H1 (cell line): ENCODE measurements at places on chromosomes 11 and 22.

DNA sequence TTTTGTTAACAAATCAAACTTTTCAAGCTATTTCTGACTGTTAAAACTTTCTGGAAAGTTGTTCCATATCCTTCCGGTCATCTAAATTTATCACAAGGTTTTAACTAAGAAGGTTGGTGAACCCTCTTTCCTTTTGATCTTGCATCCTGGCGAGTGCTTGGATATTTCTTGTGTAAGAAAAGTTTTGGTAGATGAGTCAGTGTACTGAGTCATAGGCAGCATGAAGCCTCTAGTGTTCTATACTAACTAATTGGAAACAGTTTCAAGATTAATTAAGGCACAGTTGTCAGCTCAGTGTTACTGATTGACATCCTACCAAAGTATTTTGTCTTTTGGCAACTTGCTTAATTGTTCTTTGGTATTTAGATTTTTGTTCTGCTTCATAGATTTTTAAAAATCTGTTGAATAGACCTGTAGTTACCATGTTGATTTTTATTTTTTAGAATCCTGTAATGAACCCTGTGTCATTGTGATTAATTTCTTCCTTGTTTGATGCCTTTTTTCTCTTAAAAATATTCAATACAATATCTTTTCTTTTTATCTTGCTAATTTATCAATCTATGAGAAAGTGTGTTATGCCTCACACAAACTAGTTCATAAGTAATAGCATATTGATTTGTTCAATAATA, 38.0 kb downstream of the METTL15 start:
- DNase-seq, result no peak

DNA sequence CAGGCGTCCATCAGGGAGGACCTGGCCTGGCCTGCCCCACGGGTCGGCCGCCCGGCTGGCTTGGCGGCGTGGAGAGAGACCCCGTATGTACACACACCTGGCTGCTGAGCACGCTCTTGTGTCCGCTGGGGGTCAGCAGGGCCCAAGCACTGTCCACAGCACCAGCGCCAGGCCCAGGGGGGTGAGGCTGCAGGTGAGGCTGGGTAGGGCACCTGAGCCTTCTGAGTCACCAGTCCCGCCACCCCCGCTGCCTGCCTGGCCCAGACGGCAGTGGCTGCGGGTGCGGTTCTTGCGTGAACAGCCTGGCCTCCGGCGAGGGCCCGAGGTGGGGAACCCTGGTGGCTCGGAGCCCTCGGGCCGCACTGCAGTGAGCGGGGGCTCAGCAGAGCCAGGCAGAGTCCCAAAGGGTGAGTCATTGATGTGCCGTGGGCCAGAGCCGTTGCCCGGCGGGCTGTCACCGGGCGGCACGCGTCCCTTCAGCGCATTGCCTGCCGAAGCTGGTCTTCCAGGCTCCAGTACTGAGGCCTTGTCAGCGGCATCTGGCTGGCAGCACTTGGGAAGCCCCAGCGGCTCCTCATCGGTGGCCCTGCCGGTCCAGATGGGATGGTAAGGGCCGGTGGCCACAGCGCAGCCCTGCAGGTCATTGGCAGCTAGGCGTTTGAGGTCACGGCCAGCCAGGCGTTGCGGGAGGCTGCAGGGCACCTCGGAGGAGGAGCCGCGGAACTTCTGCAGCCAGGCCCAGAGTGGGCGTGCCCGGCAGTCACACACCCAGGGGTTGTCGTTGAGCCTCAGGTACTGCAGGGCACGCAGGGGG, 26.3 kb downstream of the RTN4R start:
- no peak for DNase-seq

DNA sequence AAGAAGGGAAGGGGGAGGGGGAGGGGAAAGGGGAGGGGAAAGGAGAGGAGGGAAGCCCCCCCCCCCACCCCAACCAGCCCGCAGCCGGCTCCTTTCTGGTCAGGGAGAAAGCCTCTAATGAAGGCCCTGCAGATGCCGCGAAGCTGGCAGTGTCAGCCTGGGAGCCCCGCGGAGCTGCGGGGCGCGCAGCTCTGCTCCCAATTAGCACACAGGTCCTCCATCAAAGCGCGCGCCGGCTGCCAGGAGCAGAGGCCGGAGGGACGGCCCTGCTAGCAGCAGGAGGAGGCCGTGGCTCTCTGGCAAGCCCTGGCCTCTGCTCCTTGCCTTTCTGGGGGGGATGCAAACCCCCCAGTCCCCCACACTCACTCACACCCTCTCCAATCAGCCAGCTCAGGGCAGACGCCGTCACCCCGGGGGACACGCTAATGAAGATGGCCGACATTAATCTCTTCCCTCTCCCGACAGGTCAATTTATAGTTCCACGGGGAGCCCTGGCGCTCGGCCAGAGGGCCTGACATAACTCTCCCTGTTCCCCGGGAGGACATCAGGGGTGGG, 70.5 kb upstream of the TCF20 start:
- peak; percentile 73 for DNase-seq

DNA sequence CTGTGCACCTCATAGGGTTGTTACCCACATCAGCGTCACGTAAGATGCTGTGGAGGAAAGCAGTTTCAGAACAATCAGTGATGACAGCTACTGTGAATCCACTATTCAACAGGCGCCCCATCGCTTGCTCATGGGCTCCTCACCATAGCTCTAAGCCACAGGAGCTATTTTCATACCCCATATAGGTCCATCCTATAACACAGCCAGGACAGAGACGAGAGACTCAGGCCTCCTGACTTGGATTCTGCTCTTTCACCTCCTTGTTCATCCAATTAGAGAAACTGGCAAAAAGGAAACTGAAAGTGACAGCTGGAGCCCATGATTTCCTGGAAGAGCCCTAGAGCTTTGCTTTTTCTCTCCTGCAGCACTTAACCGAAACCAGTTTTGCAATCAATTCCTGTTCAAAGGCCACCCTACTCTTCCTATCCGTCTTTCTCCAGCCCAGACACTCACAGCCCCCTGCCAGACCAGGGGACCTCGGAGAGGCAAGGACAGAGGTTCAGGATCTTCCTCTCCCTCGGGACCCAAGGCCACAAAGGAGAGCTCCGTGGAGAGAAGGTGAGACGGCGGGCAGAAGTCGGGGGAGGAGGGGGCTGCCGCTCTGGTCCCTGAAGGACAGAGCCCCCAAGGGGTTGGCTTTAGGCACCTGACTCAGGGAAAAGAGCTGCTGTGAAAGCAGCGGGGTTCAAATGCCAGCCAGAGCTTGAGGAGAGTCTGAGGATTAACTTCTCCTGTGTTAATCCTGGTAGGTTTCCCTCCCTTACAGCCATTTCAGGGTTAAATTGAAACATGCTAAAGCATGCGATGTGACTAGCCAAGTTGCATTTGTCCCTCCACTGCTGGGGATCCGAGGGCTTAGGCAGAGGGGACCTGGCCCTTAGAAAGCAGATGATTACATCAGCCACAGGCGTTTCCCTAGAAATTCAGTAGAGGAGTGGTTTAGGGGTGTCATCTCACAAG, at the start of gene APOL6:
TSS of gene APOL6 (plus strand) at position 381 of the 960 bp plus-strand sequence. CDS start 7,980 bp downstream, outside the sequence.
- DNase-seq, result no peak

- no peak for DNase-seq
These were observed 196.4 kb downstream of the DBX1 start for GRCh38 chr11:19963697-19964387.

GRCh38 chr11:72955466-72955865, 141.3 kb downstream of the ATG16L2 start:
- no peak for DNase-seq

- no peak for DNase-seq
These were observed 272.5 kb downstream of the SBF2 start for GRCh38 chr11:10021563-10021962.

DNA sequence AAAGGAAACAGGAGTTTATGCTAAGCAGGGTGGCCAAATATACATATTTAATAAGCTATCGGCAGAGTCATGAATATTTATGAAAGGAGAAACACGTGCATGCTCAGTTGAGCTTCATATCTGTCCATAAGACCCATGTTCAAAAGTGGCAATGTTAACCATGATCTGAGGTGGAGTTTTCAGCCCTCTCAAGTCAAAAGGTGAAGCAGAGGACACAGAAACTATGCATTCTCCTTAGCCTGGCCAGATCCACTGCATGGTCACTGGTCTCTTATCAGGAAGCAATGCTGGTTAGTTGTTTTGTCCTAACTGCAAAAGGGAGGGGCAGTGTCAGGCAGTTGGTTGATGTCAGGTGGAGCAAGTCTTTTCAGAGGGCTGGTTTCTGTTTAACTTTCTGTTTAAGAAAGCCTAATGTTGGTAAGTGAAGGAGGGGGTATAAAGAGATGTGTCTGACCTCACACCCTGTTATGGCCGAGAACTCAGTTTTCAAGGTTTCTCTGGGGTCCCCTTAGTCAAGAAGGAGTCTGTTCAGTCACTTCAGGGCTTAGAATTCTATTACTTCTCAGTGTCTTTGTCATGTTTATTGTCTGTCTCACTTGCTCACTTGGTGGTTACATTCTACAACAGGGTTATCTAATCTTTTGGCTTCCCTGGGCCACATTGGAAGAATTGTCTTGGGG, 5.5 kb upstream of the SELENOH start:
- no peak for DNase-seq

GRCh38 chr22:38199826-38200559, 1.8 kb upstream of the MAFF start:
- no peak for DNase-seq

GRCh38 chr11:91673705-91674104, 550.9 kb upstream of the FAT3 start:
- DNase-seq, result no peak

DNA sequence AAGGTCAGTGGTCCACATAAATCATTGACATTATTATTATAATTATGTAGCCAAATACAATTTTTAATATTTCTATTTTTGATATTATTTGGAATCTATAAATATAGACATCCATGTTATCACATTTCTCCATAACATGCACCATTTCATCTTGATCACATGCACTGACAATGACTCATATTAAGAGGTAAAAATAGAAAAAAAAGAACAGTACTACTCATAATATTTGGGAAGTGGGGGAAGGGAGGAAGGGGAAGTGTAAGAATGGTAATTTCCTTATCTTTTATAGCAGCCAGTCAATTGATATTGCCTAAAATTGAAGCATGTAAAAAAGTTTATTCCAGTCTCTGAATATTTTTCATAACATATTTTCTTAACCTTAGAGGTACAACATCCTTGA, 72.3 kb downstream of the ADM start:
- no peak for DNase-seq

GRCh38 chr11:72618803-72619202, 55.4 kb downstream of the PDE2A start:
- DNase-seq, result no peak

DNA sequence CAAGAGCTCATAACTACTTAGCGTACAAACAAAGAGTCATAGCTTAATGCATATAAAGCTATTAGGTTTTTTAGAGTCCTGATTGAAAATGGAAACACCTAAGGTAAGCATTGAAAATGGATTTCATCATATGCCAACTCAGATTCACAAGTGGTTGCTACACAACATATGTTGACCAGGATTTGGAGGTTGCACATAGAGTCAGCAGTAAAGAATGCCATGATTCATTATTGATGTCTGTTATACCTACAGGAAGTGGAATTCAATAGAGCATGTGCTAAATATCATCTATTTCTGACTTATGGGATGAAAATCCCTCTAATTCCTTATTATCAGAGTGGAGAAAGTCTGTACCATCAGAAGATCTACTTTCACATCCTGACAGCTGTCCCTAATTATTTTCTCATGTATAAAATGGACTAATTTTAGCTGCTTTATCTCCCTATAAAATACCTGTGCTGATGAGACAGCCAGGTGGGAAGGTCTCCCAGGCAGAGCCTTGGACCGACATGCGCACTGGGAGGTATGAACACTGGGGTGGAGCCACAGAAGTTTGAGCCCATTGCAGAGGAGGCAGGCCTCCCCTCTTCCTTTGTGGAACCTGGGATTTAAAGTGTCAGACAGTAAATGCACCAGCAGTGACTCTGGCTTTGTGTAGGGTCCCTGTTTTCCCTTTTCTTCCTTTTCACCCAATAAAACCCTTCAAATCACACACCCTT, 204.2 kb downstream of the AASDHPPT start:
- DNase-seq, result no peak

GRCh38 chr11:115220911-115221310, 283.3 kb downstream of the CADM1 start:
- DNase-seq, result no peak

DNA sequence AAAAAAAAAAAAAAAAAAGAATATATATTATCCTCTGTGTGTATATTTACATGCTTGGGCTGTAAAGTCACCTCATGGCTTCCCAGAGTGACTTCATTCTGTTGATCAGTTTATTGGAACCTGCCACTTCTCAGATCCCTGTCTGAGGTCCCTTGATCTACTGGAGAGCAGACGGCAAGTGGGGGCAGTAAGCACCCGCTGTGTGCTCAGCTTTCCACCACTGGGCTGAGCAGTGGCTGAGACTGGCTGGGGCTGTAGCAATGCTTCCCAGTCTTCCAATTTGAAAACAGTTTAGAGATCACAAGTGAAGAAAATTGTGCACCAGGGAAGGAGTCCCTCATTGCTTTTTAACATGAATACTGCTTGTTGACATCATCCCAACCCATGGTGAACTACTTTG, 6.9 kb upstream of the RBM4B start:
- no peak for DNase-seq

- DNase-seq, result no peak
These were observed 232.2 kb downstream of the FAM76B start for GRCh38 chr11:95557376-95557775.

GRCh38 chr11:293852-294661, 5.1 kb downstream of the PGGHG start:
- no peak for DNase-seq

GRCh38 chr11:105296806-105297205, 157.2 kb upstream of the CARD18 start:
- no peak for DNase-seq

DNA sequence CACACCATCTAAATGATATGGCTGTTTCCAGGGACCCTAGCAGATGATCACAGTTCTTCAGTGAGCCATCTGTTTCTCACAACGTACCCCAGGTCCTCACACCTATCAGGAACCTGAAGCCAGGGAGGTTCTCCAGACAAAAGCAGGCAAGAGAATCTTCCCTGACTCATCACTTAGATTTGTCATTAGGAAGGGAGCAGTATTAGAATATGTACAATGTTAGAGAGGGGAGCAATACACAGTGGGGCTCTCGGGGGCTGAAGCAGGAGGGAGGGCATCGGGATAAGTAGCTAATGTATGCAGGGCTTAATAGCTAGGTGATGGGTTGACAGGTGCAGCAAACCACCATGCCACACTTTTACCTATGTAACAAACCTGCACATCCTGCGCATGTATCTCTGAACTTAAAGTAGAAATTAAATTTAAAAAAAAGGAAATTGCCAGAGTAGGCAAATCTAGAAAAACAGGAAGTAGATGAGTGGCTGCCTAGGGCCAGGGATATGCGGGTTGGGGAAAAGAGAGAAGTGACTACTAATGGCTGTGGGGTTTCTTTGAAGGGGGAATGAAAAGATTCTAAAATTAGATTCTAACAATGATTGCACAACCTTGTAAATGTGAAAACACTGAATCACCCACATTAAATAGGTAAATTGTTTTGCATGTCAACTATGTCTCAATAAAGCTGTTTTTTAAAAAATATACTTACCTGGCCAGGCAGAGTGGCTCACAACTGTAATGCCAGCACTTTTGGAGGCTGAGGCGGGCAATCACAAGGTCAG, 14.4 kb downstream of the C22orf42 start:
- no peak for DNase-seq
